HCT116 (cell line): ENCODE measurements at places on chromosomes 5 and 9.

GRCh38 chr9:138022756-138023393 is 145.3 kb downstream of the CACNA1B start:
- DNase-seq, result no peak

- no peak for DNase-seq
Measured at GRCh38 chr9:82273121-82273520, 284.5 kb downstream of the SPATA31D1 start.

GRCh38 chr5:126613941-126614592 is 13.3 kb downstream of the PHAX start:
- no peak for DNase-seq

DNA sequence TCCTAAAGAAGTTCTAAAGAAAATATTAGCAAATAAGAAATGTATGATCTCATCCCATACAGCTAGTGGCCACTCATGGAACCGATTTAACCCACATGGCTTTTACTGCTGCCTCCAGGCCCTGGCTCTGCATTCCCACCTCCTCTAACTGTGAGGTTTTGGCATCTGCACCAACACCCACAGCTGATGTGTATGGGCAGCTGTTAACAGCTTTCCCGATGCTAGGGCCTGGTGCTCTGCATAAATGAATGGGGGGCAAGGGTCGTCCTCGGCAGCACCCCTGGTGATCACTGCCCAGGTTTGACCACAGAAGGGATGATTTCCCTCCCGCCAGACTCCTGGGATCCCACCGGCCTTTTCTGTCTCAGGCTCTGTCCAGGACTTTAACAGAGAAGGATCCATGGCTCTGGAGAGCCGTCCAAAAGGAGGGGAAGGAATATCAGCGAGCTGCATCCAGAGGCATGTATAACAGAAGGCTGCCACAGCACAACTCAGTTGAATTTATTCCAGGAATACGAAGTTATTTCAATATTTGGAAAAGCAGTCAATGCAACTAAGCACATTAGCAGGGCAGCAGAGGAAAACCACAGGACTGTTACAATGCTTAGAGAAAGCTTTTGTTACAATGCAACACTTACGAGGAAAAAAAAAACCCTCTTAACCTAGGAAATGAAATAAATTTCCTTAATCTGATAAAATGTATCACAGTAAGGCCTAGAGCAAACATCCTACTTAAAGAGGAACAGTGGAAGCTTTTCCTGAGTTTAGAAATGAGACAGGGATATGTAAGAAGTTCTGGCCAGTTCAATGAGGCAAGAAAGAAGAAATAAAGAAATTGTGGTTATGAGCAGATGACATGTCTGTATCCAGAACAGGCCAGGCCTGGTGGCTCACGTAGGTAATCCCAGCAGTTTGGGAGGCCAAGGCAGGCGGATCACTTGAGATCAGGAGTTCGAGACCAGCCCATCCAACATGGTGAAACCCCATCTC is 63.1 kb downstream of the NACC2 start:
- no peak for DNase-seq

GRCh38 chr5:34811706-34812105 is 27.3 kb upstream of the TTC23L start:
- no peak for DNase-seq

GRCh38 chr9:132136151-132136780 is 25.6 kb upstream of the NTNG2 start:
- no peak for DNase-seq

DNA sequence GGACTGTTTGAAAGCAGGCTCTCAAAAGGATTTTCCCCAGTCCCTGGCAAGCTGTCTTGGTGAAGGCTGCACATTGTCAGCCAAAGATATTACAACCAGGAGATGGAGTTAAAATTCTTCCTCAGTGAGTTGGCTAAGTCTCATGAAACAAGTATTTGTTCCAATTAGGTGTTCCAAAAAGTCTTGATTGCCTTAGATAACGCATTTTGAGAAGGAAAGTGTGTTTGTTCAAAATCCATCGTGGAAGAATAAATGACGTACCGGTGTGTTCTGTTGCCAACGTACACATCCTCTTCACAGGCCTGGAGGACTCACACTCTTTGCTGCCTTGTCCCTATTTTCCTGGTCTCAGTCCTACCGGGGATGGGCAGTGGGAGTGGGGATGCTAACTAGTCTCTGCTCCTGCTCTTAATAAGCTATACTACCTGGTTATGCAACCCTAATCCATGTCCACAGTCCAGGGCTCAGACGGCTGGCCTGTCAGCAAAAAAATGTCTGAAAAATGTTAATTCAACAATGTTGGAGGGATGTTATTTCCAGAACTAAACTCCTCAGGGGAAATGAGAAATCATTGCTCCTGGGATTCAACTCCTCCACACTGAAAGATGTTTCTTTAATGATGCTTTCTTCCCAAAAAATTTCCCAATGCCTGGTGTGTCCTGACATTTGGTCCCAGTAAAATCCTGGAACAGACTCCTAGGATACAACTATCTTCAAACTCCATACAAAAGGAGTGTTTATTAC is 175.3 kb upstream of the KLF9 start:
- no peak for DNase-seq

DNA sequence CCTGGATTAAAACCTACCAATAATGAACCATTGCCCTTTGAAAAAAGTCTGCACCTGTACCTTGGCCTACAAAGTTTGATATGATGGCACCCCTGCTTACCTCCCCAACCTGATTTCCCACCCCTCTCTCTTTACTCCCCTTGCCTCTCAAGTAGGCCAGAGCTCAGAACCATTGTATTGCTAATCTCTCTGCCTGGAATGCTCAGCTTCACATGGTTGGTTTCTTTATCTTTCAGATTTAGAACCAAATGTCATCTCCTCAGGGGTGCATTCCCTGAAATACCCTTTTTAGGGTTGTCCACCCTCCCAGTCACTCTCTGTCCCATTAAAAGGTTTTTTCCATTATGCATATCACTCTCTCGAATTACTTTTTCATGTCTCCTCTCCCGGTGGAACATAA is 116.6 kb upstream of the VCAN start:
- no peak for DNase-seq

GRCh38 chr5:132198571-132198970 is 29.1 kb downstream of the P4HA2 start:
- DNase-seq, result no peak

DNA sequence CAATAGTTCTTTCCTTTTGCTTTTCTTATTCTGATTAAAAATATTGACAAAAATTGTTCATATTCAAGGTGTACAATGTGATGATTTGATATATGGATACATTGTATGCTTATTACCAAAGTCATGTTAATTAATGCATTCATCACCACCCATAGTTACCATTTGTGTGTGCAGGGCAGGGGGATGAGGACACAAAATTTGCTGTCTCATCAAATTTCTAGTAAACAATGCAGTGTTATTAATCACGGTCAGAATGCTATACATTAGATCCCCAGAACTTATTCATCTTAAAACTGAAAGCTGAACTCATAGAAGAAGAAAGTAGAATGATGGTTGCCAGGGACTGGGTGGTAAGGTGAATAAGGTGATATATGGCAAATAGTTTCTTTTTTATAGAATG is 303.7 kb upstream of the SLC24A2 start:
- DNase-seq, result no peak

- DNase-seq, result no peak
Measured at GRCh38 chr9:89649039-89649691, 44.4 kb downstream of the GADD45G start.

DNA sequence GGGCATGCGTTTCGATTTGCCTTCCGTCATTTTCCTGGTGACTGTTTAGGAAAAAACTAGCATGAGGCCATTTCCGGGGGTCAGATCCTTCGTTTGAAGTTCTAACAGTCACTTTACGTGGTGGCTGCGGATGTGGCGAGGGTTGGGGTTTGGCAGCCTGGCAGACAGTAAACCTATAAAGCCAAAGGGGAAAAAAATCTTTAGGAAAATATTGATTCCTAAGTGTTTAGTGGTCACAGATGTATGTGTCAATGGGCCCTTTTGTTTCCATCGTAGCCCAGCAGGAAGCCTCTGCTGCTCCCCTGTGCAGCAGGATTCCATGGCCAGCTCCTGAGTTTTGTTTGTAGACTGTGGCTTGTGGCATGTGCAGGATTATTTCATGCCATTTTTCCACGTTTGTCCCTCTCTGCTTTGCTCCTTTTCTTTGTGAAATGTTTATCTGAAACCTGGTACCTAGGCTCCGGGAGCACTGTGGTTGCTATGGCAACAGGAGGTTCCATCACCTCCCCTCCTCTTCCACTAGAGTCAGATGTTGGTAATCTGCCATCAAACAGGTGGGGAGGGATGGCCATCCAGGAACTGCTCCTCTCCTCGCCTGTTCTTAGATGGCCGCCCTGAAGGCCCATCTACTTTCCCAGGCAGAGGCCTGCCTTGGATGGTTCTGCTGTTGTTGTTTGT is 202.3 kb downstream of the AOPEP start:
- DNase-seq, result no peak

- DNase-seq, result no peak
Measured at GRCh38 chr5:180161420-180162303, 47.3 kb downstream of the RASGEF1C start.

DNA sequence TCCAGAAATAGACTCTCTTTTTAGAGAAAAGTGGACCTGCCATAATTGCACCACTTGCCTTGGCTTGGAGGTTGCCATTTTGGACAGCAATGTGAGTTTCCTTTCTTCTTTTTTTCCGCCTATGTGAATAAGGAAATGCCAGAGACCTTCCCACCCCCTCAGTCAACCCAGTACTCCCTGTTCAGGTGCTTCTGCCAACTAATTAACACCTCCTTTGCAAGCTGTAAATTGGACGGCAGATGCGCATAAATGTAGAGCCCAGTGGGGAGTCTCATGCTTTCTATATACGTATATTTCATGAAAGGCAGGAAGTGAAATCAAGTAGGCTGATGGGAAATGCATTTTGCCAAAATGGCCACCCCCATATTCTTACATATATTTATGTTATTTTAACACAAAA is 269.8 kb upstream of the RFX3 start:
- no peak for DNase-seq

DNA sequence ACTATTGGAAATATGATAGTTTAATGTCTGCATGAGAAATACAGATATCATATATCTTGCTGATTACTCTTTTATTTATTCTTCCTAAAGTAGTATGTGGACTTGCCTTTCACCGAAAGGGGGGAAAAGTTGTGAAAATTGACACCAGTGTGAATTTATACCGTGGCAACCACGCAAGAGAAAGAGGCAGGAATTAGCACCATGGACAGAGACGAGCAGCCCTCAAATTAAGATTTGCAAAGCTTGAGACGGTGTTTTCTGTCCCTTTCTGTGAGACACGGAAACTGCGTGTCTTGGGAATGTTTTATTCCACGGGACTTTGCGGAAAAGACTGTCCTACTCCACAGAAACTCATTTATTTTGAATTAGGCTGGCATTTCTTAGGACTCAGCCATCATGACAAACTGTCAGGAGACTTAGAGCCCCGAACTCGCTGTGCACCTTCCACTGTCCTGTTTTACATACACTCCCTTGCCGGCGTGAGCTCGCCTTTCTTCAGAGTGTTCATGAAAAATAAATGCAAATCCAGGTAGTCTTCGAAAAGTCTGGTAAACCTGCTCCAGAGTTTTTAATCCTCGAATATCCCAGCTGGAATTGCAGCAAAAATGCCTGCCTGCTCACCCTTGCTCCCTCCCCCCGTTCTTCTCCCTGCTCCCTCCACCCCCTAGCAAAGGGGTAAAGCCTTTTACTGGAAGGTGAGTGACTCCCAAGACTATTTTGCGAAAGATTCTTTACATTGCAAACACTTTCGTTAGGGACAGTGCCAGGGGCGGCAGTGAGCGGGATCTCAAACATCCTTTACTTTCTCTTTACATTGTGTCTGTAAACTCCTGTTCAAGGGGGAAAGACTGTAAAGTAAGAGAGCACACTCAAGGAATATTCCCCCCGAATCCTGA is 3.8 kb upstream of the ELAVL2 start:
- DNase-seq, result no peak

DNA sequence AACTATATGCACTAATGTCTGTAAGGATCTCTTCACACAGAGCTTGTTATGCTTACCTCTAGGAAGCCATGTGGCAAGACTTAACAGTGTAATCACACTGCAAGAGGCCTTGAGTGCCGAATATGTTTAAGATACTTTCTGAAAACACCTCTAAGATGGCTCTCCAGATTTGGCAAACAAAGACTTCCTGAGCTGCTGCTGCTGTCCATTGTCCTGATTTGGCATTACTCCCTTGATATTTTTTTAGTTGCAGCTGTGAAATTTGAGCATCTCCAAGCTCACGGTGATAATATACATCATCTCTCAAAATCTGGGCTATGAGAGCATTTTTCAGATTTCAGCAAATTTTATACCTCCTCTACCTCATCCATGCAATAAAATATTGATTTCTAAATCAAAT is 384.5 kb upstream of the CDH6 start:
- no peak for DNase-seq

- DNase-seq, result no peak
Measured at GRCh38 chr5:97004423-97005060, 68.7 kb downstream of the LNPEP start.

- DNase-seq, result no peak
Measured at GRCh38 chr5:139682016-139682975, 34.1 kb downstream of the CXXC5 start.

DNA sequence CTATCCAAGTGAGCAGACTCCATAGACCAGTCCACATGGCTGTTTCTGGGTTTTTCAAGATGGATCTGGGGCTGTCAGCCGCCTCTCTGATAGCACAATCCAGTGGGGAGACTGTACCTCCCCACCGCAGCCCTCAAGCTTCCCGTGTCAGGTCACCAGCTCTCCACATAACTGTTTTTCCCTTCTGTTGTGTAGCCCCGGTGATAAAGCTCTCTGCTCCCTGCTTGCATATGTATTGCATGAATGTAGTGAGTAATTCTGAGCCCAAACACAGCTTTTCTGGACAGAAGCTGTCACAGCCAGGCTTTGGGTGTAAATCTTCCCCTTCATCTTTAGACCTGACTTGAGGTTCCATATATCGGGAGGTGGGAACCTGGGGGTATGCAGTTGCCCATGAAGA is 23.1 kb upstream of the CFAP157 start:
- DNase-seq, result no peak

GRCh38 chr5:142446960-142447279 is 122.1 kb upstream of the SPRY4 start:
- DNase-seq, result no peak

- DNase-seq, result peak; percentile 82
Measured at GRCh38 chr5:74543162-74543995, 97.1 kb downstream of the ENC1 start.

GRCh38 chr9:122991370-122991830 is 42.1 kb upstream of the GPR21 start:
- peak; percentile 31 for DNase-seq

DNA sequence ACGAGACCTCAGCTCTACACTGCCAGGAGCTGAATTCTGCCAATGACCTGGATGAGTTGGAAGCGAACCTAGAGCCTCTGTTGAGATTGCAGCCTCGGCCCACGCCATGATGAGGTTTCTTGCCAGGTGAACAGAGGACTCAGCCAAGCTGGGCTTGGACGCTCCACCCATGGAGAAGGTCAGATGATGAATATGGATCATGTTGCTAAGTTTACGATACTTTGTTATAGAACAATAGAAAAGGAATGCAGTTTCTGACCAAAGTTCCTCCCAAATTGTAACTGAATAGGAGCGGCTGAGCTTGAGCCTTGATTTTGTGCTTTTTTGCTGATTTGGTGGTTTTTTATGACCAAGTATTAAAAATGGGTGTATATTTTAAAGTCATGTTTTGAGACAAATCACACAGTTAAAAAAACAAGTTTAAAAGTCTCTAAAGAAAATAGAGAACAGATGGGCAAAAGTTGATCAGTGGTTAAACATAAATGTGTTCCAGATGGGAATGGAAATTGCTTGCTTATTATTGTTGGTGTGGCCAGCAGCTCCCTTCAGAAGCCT is 32.9 kb downstream of the ROPN1L start:
- DNase-seq, result no peak

- DNase-seq, result no peak
Measured at GRCh38 chr9:120386390-120387131, 193.4 kb downstream of the CDK5RAP2 start.

- no peak for DNase-seq
Measured at GRCh38 chr5:12460493-12461261, 556.4 kb upstream of the CTNND2 start.
